ENCODE measurements at places on chromosomes 1 and 21. TPM values are rescaled to one million over a fixed set of nuclear protein-coding genes. Genes with fewer than 3 reads are reported as not detected.

GUCA2B gene
- total RNA-seq = not detected

OTUD7B gene
- 23.2 TPM for total RNA-seq

DNA sequence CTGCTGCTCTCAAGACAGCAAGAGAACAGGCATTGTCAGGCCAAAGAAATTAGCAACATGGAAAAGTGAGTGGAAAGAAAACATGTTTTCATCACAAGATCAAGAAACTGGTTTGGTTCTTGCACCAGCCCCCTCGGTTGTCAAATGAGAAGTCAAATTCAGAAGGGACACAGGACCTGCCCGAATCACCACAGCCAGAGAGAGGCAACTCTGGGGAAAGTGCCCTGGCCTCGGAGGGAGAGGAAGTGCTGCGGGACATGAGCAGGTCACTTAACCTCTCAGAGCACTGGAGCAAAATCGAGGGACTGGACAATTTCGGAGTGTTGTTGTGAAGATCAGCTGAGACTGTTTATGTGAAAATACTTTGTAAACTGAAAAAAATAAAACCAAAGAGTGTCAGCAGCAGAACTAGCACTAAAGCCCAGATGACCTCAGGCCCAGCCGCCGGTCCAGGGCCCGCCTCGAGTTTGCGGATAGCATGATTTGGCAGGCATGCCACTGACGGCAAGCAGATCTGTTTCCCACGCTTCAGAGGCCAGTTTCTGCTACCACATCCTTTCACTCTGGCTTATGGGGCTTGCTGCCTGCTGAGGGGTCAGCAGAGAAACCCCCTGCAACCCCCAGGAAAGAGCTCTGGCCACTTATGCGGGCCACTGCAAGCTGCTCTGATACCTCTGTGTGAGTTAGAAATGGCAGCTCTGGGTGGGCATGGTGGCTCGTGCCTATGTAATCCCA is 32.1 kb downstream of the CD247 start:
- DNase-seq = peak; percentile 58

GRCh38 chr1:208551633-208552320 is 307.6 kb upstream of the PLXNA2 start:
- no peak for DNase-seq

DNA sequence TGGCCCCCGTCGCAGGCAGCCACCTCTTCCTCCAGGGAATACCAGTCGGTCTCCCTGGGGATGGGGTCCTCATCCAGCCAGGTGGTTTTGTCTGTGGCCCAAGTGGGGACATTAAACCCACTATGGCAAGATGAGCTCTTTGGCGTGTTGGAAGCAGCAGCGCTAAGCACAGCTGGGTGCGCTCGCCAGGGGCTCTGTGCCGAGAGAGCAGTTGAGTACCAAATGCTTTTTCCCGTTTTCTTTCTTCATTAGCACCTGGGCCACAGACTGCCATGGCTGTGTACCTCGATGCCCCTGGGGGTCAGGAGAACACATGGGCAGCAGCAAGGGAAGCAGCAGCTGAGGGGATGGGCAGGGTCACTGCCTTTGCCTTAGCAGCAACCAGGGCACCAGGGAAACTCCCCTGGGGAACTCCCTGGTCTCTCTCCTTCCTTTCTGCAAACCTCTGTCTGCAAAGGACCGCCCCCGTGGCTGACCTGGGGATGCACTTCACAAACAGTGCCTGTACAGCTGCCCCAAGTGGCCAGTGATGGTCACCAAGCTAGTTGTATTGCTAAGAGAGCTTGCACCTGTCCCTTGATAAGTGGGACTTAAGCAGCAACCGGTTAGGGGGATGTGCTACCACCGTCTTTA is 31.1 kb downstream of the EDARADD start:
- DNase-seq = no peak

DNA sequence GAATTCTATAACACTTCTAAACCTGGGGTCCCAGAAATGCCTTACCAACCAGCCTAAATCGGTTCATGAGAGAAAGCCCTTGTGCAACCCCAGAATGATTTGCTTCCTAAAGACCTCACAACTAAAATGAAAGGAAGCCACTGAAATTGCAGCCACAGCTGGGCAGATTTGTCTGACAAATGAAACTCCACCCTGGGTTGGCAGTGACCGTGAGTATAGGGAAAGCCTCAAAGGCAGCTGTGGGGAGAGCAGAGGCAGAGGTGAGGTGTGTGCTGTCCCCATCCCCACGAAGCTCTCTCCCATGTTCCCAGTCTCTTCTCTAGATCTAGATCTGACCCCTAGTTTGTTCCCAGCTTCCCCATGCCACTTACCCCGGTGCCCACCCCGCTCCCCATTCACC is 23.1 kb downstream of the RHBDL2 start:
- no peak for DNase-seq
